ENCODE measurements at places on chromosomes 1 and 21.

DNA sequence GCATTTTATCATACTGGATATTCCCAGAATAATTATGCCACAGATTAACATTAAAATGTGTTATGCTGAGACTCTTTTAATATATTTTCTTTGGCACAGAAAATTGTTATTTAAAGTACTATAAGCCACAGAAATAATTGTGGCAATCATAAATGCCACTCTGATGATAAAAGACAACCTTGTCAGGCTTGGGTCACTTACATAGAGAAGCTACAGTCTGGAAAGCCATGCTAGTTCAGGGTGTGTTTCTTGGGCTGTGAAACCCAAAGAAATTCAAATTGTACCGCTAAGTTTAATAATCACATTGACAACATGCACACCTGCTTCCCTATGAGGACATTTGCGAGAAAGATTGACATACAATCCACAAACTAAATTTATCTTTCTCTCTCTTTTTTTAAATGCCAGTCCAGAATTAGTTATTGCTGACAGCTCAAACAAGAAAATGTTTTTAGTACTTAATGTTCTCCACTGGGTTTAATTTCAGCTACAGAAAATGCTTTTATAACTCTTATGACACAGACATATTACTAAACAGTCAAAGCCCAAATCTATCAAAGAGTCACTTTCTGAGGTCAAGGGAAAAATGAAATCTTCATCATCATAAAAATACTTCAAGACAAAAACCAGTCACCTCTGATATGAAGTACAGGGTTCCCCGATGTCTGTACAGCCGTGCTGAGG is 38.7 kb downstream of the TTC13 start:
- no peak for DNase-seq

GRCh38 chr1:34587761-34588160 is 167.1 kb upstream of the GJB5 start:
- DNase-seq, result no peak

DNA sequence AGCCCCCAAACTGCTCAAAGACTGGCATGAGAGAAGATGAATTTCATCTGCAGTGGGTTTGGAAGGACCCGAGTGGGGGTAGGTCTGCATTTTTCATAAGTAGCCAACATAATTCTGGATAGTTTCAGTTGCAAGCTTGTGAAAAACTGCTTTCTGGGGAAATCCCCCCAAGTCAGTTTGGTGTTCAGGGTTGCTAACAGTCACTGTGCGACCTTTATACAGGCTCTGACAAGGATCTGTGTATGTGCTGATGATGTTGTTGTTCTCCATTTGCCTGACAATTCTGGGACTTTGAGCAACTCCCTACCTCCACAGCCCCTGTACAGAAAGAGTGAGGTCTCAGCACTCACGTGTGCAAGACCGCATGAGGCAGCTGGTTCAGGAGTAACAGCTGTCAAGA is 87.9 kb downstream of the SUSD4 start:
- no peak for DNase-seq

DNA sequence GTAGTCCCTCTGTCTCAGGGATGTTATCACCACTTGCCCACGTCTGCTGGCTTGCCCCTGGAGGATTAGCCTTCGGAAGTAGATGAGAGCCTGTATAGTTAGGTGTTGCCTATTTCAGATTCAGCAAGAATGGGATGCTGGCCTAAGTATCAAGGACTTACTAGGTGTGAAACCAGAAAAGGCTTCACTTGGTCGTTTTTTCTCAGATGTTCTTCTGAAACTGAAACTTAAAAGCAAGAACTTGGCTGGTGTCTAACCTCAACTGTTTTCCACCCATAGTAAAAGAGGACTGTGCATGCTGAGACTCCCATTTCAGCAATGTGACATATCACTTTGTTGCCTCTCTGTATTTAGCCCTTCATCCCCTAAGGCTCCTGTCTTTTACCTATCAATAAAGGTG is 67.0 kb upstream of the LRRC53 start:
- DNase-seq, result no peak

DNA sequence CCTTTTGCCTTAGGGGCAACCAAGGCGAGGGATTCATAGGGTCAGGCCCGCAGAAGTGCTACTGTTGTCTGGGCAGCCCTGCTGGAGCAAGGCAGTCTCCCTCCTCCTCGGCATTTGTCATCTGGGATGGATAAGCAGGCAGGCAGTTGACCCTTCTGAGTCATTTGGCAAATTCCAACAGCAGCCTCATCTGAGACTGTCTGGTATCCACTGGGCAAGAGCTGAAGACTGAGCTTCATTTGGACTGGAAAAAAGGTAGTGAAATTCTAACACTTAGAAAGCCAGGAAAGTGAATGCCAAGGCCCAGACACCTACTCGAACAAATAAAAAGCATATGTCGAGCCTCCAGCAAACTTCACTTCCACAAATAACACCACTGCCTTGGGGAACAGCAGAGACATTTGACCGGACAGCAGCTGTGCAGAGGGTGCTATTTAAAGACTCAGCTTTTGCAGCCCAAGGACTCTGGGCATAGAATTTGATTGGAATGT is 4.0 kb upstream of the ZBTB40 start:
- DNase-seq, result peak; percentile 15

GRCh38 chr1:162703708-162704107 is 71.4 kb downstream of the DDR2 start:
- DNase-seq, result no peak

DNA sequence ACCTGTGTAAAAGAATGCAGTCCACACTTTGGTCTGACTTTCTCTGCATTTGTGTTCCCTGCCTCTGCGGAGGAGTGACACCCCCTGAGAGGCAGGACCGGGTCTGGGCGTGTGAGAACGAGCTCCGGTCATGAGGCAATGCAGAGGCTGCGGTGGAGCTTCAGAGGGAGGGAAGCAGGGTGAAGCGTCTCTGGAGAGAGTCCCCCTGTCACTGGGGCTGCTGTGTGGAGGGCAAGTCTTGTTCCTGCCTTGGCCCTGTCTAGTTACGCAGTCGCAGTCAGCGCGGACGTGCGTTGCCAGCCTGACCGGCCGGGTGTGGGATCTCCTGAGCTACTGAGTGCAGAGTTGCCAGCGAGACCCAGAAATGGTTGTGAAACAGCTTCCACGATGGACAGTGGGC is 48.5 kb downstream of the BACE2 start:
- no peak for DNase-seq

- no peak for DNase-seq
These were observed 4.9 kb downstream of the DNTTIP2 start for GRCh38 chr1:93874025-93874651.

DNA sequence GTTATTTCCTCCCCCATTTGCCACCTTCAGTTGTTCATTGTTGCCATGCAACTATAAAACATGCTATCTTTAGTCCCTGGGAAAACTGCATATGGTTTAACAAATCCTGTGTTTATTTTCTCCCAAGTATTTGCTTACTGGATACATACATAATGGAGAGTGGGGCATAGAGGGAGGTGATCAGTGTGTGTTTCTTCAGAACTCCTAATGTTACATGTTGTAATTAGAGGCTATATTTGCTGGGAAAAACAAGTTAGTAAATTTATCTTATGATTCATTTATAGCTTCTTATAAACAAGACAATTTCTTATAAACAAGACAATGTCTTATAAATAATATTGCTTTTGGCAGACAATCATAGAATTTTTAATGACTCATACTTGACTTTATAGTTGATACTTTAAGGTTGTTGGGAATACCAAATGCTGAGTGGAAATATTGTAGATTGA is 7.3 kb upstream of the GIPC2 start:
- no peak for DNase-seq

DNA sequence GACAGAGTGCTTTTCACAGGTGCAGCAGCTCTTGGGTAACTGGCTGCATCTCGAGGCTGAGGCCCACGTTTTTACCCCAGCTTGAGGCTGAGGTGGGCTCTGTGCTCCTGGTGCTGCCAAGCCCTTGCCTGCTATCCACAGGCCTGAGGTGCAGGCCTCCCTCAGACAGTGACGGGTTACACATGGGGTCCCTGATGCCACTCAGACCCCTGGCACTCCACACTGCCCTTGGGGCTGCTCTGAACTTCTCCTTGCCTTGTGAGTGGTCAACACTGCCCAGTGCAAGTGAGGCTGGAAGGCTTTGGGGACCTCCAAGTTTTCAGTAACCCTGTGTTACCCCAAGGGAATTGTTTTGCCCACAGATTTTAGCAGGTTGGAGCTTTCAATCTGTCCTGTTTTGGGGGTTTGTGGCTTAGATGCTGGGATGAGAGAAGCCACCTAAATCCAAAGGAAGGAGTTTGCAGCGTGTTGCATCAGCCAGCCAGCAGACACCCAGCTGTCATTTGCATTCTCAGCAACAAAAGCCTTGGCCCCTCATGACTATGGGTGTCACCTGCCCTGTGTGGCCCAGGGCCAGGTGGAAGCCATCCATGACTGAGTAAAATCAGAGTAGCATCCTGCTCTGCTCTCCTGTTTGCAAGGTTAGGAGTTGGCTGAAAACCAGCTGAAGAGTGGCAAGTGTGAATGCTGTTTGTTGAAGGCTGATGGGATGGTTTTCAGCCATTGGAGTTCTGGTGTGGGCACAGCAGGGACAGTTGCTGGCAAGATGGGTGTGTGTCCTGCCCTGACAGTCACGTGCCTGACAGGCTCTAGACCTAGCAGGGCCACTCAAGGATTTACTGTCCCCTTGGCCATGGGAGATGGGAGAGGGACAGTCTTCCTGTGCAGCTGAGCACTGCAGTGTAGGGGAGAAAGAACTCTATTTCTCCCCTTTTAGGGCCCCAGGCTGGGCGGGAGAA is 3.2 kb downstream of the RNF187 start:
- no peak for DNase-seq

GRCh38 chr1:145858238-145858900 is 512 bp downstream of the PIAS3 start:
- DNase-seq, result no peak

DNA sequence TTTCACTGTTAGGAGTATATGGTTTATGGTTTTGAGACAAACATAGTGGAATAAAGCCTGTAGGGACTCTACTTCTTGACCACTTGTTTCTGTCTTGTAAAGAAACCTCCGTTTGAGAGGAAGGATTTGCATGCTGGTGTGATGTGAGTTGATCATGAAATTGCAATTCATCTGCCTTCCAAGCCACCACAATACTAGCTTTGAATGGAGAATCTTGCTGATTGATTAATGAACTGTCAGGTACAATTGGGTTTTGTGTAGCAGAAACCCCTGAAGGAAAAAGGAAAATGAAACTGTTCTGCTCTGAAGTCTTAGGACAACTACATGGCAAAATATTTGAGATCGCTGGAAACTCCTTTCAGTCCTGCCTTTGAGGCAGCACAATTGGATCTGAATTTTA is 90.7 kb downstream of the VPS13D start:
- no peak for DNase-seq

- no peak for DNase-seq
These were observed 21.6 kb upstream of the DIP2A start for GRCh38 chr21:46437096-46437498.

- no peak for DNase-seq
These were observed 238.6 kb downstream of the FOXD2 start for GRCh38 chr1:47676311-47677054.

DNA sequence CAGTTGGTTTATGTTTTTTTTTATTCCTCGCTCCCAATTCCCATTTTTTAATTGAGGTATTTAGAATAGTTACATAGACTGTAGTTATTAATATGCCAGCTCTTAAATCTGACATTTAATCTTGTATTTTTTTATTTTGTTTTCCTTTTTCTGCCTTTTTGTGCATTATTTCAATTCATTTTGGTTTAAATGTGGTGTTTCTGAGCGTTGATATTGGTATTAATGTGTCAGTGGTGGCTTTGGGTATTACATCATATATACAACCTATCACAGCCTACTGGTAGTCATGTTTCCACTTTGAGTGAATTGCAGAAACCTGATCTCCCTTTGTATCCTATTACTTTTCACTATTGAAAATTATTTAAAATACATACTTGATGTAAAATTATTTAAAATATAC is 1027.3 kb downstream of the KCNT2 start:
- DNase-seq, result no peak

GRCh38 chr1:206873603-206874188 is 8.3 kb downstream of the IL20 start:
- no peak for DNase-seq

- DNase-seq, result no peak
These were observed 63.4 kb downstream of the KCNAB2 start for GRCh38 chr1:6108937-6109614.

DNA sequence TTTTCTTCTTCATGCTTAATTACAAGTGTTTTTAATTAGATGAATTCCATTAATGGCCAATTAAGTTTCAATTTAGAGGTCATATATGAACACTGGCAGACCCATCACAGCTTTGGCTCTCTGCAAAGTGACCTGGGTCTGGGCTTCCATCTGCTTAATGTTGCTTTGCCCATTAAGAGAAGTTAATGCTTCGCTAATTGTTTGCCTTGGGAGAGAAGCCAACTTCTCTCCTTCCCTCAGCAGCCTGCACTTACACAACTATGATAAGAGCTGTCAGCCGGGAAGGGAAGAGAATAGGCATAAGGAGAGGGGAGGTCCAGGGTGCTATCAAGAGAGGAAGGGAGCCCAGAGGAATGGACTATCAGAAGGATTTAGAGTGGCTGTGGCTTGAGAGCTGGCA is 29.0 kb upstream of the CCDC190 start:
- DNase-seq, result no peak

GRCh38 chr1:226618380-226618779 is 69.8 kb downstream of the STUM start:
- DNase-seq, result no peak

- DNase-seq, result no peak
These were observed 121.5 kb upstream of the SOD1 start for GRCh38 chr21:31537872-31538576.

DNA sequence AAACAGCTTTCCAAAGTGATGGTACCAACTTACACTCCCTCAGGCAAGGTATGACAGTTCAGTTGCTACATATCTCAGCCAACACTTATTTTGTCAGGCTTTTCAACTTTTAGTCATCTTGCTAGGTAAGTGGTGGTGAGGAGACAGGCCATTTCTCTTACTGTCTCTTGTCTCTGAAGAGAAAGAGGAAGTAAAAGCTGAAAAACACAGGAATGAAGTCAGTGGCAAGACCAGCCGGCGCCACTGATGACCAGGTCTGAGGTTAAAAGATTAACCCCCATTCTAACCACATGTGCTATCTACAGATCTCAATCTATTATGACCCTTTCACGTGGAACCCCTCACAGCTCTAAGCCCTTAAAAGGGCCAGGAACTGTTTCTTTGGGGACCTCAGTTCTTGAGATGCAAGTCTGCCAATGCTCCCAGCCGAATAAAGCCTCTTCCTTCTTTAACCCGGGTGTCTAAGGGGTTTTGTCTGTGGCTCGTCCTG is 4.2 kb downstream of the ADCY10 start:
- no peak for DNase-seq
